ENCODE measurements at places on chromosomes 5 and 9.

DNA sequence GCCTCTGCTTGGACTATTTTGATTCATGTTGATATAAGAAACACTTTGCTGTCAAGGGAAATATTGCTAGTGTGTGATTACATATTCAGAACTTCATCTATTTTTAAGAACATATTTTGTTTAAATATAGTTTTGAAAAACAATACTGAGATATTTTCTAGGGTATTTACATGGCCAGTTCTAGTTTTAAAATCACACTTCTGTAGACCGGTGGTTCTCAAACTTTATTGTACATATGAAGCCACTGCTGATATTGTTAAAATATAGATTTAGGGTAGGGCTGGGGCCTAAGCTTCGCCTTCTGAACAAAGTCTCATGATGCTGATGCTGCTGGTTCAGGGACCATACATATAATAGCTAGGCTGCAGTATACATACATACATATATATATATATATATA lies 1000.0 kb downstream of the PTPRD start:
- H3K4me3 ChIP-seq, result no peak overlapping the region
- H3K27ac ChIP-seq, result no peak overlapping the region
- H3K27me3 ChIP-seq, result no peaks in the 10 kb centered on the region
- no peaks in the 10 kb centered on the region for H3K4me1 ChIP-seq

DNA sequence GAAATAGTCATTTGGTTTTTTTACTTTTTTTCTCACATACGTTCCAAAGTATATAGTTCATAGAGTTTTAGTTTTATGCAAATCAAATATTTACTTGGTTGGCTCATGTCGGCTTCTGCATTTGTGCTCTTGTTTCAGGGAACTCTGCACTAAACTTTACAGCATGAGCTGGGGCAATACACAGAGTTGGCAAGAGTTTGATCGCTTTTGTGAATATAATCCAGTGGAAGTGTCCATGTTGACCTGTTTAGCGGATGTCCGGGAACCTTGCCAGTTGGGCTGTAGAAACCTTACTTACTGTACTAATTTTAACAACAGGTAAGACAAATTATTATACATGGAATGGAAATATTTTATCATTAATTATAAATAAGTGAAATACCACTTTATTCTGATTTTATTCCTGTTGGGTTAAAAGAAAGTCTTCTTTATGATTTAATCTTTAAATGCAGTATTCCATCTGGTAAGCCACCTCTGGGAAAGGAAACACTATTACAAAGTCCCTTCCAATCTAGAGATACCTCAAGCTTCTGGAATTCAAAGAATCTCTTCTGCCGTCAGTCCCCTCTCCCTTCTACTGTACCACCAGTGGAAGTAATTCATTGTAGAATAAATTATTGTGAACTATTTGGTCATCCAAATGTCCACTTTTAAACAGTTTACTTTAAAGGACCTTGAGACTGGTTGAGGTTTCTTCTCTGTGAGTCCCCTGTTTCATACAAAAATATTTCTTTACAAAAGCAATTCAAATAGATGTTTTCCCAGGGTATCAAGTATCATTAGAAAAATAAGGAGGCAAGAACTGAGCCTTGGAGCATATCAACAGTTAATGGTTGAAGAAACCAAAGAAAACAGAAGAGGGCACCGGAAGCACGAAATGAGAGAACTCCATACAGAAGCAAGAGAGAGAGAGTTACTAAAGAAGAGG lies 45.2 kb upstream of the GLIPR2 start:
- no peaks in the 10 kb centered on the region for H3K27me3 ChIP-seq
- no peak for DNase-seq
- H3K36me3 ChIP-seq, result peaks cover 13% of the 10 kb centered on the region
- peaks cover 4% of the 10 kb centered on the region for H3K4me1 ChIP-seq
- no peak overlapping the region for H3K27ac ChIP-seq

DNA sequence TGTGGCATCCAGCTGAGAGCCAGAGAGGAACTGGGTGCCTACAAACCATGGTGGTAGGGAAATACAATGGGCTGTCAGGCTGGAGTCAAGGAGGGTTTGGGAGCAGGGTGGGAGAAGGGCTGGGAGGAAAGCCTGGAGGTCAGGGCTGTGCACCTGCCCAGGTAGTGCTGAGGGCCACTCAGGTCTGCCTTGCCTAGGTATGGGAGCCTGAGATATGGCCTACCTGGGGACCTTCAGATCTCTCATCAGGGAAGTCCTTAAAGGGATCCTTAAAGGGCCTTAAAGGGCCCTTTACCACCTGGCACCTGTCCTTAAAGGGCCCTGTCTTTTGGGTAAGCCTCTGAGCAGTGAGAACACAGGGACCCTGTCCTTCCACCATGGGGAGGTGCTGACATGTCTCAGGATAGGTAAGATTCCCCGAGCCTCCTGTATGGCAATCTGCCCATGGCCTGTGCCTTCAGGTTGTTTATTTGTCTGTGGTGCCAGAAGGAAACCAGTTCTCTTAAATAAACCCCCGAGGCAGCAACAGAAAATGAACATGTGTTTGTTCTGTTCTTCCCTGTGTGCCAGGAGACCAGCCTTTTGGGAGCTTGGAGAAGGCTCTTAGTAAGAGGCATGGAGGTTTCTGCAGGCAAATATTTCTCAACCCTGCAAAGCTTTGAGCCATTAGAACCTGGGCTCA lies 23.3 kb downstream of the SLC25A48 start:
- no peaks in the 10 kb centered on the region for H3K36me3 ChIP-seq
- no peak for DNase-seq
- no peaks in the 10 kb centered on the region for H3K27me3 ChIP-seq
- no peak overlapping the region for H3K4me3 ChIP-seq

DNA sequence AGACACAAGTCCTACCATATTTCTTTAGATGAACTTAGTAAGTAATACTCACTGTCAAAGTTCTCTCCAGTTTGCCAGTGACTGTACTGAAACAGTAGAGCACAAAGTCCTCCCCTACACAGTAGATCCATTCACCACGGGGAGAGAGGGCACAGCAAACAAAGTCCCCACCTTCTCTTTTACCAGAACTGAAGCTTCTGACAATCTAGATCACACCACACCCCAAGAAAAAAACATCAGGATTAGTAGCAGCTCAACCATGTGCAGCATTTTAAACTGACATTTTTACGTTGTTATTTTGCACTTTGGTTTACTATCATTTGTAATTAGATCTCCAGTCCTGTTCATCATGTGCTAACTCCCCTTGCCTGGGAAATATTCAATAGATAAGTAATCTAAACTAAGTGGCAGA lies 23.0 kb downstream of the DNAJA1 start:
- H3K27me3 ChIP-seq, result no peaks in the 10 kb centered on the region
- no peak for DNase-seq
- peaks cover 68% of the 10 kb centered on the region for H3K36me3 ChIP-seq
- H3K4me3 ChIP-seq, result no peak overlapping the region

DNA sequence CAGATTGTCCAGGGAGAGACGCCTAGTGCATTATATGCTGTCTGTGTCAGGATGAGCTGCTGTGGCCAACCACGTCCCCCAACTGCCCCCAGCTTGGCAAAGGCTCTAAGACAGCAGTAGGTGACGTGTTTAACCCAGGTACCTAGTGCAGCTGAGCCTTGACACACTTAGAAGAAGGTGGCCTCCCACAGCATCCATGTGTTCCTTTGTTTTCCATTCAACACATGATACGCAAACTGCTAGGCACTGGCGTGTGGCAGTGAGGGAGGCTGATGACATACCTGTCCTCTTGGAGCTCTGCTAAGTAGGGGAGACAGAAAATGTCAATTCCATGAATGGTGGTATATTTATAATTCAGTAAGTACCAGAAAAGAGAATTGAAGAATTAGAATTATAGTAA lies 291.7 kb downstream of the NR3C1 start:
- no peak overlapping the region for H3K27ac ChIP-seq
- DNase-seq, result no peak
- peaks cover 17% of the 10 kb centered on the region for H3K4me1 ChIP-seq
- H3K27me3 ChIP-seq, result no peaks in the 10 kb centered on the region
- no peak overlapping the region for H3K4me3 ChIP-seq

Measured in tibial nerve (tissue), 4 donors.